ENCODE measurements at places on chromosomes 3 and 15.

DNA sequence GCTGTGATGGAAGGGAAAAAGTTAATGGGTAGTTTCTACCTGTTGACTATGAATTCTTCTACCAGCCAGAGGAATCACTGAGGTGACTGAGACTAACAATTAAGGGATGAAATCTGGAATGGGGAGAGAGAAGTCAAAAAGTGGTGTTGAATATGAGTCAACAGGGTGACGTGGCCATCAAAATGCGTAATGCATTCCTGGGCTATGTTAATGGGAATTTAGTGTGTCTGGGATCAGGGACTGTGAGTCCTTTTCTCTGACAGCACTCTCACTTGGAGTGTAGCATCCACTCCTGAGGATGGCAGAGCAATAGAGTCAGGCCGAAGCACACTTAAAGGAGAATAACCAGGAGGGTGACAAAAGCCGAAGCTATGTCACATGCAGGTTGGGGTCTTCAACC lies 60.4 kb downstream of the MESD start:
- DNase-seq = no peak

DNA sequence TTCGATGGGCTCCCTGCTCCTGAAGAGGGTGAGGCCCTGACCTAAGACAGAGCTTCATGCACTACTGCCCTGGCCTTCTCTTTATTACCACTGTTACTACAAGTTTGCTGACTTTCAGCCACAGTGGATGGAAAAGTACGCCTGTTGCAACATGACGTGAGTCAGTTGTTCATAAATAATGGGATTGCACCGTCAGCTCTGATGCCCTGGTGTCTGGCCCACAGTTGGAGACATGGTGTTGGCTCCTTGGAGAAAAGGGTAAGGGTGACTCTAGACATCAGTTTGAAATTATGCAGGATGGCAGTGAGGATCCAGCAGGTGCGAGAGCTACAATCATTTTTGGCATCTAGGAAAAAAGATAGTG lies 5.5 kb downstream of the PAQR5 start:
- no peak for DNase-seq

GRCh38 chr15:77179541-77179998 lies 108.7 kb upstream of the TSPAN3 start:
- DNase-seq = no peak

- DNase-seq = no peak
These were observed 52.4 kb downstream of the RBM6 start for GRCh38 chr3:49992326-49992725.

DNA sequence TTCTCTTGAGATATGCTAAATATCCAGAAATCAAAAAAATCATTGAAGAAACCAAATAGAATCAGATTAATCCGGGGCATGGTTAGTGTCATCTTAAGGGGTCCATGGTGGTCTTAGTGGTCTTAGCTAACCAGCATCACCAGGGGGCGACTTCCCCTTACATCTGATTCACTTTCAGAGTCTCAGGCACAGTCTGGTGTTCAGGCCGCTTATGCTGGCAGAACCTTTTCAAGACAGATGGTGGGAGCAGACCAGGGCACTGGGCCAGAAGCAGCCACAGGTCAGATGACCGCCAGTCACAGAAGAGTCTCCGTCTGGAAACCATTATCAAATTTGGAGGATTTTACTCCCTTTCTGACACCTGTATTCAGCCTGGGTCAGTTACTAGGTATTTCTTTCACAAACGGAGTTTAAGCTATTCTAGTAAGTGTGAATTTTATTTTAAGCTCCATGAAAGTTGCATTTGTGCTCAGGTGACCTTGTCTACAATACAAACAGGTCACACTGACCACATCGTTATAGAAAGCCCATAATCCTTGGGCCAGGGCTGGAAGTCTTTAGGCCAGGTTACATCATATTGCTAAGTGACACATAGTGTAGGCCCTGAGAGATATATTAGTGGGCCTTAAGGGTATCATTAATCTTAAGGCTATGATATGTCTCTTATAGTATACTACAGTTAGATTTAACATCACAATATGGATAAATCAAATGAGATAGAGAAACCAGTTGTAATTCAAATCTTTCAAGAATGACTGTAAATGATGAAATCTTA lies 365.5 kb downstream of the GBE1 start:
- DNase-seq = no peak

GRCh38 chr3:72255791-72256559 lies 471.0 kb upstream of the PROK2 start:
- no peak for DNase-seq

- DNase-seq = no peak
These were observed 15.3 kb downstream of the TMEM266 start for GRCh38 chr15:76075046-76075445.

DNA sequence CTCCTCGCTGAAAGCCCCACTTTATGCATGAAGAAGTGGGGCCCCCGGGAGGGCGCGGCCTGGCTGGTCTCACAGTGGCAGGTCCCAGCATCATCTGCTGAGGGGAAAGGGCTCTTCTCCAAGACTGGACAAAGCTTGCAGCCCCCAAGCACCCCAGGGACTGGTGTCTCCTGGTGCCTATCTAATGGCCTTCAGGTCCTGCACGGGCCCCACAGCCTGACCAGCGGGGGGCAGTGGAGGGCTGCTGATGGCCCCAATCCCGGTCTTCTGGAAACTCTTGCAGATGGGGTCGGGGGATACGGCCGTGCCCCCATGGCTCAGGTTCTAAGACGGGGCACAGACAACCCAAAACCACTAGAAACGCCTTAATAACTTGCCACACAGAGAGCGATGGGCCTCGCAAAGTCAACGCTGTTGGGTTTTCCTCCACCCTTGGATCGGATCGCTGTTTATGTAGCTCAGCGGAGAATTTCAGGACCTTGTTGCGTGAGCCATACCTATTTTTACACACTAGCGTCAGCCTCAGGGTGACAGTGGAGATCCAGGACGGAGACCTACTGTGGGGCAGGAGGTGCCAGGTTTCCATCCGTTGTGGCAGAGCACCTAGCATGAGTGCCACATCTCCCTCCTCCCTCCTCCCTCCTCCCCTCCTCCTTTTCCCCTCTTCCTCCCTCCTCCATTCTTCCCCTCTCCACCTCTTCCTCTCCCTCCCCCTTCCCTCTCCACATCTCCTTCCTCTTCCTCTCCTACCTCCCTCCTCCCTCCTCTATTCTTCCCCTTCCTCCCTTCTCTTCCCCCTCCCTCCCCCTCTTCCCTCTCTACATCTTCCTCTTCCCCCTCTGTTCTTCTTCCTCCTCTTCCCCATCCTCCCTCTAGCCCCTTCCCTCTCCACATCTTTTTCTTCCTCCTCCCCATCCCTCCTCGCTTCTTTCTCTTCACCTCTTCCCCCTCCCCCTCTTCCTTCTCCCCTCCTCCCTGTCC lies 79.3 kb upstream of the ALDH1L1 start:
- DNase-seq = no peak
